T-helper 22 cell (primary cell): ENCODE measurements at places on chromosomes 7 and 10.

DNA sequence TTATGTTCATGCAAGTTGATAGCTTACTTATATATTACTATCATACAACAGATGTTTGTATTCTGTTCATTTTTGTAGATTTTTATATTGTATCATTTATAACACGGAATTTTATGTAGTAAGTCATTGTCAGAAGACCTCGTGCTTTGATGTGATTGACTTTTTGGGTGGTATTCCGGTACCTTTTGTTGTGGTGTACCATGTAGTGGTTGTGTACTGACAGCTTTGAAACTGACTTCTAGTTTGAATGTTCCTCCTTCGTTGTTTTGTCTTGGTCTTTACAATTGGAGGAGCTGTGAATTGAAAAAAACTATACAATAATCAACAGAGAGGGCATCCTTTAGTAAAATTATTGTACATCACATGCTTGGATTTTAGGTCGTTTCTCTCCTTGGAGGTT is 61.5 kb downstream of the WAC start:
- DNase-seq = no peak

- DNase-seq = no peak
Observed at GRCh38 chr7:47584536-47584895, 2.6 kb upstream of the TNS3 start.

DNA sequence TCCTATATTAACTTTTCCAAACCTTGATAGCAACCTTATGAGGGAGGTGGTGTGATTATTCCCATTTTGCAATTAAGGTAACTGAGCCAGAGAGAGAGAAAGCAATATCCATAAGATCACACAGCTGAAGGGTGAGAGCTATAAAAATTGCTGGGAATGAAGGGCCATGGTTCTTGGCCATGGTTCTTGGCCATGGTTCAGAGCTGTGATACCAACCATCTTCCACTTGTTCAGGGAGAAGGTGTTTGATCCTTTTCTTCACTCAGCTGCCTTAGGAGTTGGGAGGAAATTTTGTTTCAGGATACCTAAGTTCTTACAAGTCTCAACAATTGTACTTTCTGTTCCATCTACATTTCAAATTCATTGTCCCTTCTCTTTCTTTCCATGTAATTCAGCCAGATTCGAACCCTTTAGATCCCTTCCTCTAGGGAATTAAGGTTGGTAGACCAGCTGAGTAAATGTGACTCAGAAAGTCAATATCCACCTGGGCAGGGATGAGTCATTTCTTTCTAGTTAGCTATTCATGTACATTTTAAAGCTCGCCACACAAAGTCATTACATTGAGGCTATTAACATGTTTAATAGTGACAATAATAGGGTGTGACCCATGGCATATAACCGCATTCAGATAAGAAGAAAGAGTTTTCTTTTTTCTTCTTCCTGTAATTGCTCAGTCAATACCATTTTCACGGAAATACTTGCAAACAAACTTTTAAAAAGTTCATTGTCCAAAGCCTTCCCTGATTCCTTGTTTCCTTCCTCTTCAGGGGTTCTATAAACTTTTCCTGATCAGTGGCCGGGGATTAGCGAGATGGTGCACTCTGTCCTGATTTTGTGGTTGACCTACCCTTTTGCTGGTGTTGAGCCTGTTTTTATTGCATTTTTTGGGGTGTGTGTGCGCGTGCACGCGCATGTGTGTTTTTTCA is 143.4 kb downstream of the TCF7L2 start:
- no peak for DNase-seq

- DNase-seq = no peak
Observed at GRCh38 chr10:25938405-25938804, 4.4 kb downstream of the MYO3A start.

GRCh38 chr10:7225133-7225532 is 185.7 kb downstream of the SFMBT2 start:
- DNase-seq = no peak

GRCh38 chr7:14806891-14807290 is 95.7 kb downstream of the DGKB start:
- no peak for DNase-seq

DNA sequence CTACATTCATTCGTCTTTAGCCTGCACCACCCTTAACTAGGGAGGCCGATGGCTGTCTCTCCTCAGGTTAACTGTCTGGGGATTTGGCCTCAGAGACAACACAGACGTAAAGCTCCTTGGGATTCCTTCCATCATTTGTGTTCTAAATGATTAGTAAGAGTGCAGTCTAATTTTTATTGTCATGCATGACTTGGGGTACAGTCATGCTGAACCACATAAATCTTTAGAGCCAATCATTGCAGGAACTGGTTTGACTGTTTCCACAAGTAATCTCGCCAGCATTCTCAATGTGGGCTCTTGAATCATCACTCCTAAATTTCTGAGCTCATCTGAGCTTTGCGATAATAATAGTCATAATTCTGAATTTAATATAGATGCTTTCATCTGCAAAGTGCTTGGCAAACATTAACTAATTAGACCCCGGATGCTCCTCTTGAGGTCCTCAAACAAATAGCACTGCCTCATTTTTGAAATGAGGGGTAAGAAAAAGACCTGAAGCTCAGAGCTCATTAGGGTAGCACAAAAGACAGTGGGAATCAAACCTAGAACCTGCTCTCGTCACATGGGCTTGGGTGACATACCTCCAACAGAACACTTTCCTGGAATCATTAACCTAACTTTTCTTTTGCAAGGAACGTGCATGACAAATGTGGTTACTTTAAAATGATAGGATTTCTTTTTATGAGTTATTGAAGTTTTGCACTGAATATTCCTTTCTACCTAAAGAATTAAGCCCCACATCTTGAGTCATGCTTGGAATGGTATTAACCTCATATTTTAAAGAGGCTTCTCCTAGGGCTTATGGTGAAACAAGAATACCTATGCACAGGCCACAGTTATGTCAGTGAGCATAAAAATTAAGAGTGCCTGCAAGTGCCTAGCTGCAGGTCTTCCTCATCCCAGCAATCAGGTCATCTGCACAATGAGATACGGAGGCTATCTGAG is 118.9 kb upstream of the NRP1 start:
- DNase-seq = no peak

GRCh38 chr7:37445790-37446189 is 2.9 kb downstream of the ELMO1 start:
- no peak for DNase-seq

DNA sequence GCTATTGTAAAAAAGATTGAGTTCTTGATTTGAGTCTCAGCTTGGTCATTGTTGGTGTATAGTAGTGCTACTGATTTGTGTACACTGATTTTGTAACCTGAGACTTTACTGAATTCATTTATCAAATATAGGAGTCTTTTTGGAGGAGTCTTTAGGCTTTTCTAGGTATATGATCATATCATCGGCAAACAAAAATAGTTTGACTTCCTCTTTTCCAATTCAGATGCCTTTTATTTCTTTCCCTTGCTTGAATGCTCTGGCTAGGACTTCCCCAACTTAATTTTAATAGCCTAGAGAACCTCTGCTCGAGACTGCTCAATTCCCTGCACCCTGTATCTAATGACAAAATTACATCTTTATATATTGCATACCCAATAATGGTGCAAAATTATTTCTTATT is 154.4 kb downstream of the CCDC7 start:
- no peak for DNase-seq

DNA sequence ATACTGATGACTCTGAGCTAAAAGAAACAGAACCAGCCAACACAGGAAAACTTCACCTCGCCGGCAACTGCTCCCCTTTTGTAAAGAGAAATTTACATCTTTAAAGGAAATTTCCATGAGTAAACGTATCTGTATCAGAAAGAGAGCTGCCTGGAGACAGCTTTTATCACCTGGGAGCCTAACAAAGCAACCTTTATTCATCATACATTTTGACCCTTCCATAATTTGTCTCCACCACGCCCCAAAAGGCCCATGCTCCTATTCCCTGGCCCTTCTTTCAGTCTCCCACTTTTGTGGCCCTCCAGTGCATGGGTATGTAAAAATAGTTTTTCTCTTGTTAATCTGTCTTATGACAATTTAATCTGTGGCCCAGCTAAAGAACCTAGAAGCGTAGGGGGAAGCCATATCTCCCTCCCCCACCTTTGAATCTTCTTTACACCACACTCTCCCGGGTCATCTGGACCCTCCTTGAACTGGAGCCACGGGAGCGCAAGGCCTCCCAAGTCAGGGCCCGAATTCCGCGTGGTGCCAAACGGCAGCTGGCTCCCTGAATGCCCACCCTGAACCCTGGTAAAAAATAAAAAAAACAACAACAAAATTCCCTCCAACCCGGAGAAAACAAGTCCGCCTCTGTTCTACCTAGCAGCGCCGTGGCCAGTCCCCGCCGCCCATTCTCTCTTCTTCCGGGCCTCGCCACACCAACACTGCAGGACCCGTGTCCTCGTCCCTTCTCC is 15.4 kb upstream of the FKBP9 start:
- no peak for DNase-seq

GRCh38 chr10:6518791-6519429 is 61.2 kb downstream of the PRKCQ start:
- no peak for DNase-seq

DNA sequence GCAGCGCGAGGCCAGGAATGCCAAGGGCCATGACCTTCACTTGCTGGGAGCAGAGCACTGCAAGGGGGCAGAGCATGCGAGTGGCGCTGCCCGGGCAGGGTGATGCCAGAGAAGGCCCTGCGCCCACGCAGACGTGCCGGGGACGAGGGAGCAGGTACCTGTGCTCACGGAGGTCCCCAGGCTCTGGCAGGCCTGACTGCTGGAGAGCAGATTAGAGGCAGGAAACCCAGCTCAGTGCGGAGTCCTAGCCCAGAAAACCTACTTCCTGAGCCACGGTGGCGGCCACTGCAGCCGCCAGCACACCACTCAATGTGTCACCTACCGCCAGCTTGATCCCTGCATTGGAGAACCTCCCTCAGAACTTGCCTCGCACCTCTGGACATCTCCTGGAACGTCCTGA is 148.4 kb downstream of the MAD1L1 start:
- DNase-seq = no peak

DNA sequence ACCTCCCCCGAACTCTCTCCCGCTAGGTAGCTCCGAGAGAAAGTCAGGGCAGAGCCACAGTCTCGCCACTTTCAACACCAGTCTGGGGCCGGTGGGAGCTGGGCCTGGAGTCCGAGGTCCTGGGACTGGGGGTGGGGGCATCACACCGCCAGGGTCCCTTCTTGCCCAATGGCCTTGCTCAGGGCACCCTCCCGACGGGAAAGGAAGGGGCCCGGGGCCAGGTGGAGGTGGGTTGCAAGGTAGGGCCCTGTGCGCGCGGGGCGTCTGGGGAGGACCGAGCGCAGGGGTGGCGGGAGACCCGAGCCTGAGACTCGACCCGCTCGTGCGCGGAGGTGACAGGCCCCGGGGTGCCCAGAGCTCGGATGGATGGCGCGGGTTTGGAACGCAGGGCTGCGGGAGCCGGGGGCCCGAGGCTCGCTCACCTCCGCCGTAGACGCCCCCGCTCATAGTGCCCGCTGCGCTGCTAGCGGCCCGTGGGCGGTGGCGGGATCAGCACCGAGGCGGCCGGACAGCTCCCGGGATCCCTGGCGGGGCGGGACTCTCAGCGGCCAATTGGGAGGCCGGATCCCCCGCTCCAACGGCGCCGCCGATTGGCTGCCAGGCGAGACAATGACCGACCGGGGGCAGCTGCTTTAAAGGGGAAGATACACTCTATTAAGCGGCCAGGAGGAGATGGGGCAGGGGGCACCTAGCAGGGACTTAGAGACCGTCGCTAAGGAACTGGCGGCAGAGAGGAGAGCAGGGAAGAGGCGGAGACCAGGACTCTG is at the start of gene ACTL6B:
Gene ACTL6B, minus strand, starts transcription at position 541 of the 767 bp plus-strand sequence. Its CDS starts 94 bp downstream, at position 447.
- no peak for DNase-seq

- DNase-seq = no peak
Observed at GRCh38 chr7:112103246-112103645, 103.0 kb downstream of the DOCK4 start.

GRCh38 chr7:30874656-30875302 is 36.9 kb upstream of the AQP1 start:
- DNase-seq = no peak

DNA sequence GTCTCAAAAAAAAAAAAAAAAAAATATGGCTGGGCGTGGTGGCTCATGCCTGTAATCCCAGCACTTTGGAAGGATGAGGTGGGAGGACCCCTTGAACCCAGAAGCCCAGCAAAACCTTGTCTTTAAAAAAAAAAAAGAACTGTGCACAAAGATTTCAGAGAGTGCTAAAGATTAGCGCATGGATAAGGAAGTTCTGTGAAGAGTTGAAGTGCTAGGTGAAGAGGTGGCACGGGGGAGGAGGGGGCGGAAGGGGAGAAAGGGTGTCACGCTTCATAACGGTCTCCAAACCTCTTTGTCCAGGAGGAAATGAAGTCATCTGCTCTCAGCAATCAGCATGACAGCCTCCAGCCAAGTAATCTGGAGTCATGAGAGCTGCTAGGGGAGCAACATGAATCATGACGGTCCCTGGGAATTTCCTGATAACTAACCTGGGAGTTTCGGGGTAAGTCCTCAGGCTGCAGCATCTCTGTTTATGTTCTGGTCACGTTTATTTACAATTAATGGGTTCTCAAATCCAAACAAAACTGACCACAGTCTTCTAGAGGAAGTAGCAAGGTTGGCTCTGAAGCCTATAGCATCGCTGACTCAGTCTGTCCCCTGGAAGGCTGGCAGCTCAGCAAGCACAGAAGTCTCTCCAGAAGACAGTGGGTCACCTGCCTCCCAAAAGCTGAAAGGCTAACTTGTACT is 1.9 kb upstream of the PLAU start:
- peak; percentile 36 for DNase-seq

DNA sequence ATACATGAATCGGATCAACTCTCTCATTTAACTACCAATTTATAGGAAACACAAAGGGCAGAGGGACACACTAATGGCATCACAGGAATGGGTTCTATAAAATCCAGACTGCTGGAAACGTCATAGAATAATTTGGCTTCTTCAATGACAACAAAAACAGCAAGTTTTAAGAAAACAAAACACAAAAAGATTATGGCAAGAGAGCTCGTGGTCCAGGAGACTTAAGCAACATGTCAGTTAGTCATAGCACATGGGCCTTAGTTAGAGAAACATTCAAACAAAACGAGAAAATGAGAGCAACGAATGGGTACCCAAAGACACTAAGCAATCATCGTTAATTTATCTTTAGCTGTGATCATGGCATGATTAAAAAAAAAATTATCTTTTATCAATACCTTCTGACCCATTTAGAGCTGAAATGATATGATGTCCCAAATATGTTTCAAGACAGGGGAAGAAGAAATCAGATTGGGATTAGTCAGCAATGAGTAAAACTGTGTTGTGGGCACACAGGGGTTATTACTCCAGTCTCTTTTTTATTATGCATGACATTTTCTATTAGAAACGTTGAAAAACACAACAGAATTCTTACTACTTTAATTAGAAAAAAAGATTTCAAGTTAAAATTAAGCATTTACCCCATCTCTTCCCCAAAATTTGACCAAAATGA is 28.3 kb downstream of the NCAPG2 start:
- DNase-seq = no peak

GRCh38 chr7:155277385-155277994 is 20.2 kb upstream of the INSIG1 start:
- no peak for DNase-seq

GRCh38 chr10:99431190-99431760 is 851 bp upstream of the GOT1 start:
- no peak for DNase-seq
